RWPE1 (cell line): ENCODE measurements at places on chromosomes 6 and 20.

DNA sequence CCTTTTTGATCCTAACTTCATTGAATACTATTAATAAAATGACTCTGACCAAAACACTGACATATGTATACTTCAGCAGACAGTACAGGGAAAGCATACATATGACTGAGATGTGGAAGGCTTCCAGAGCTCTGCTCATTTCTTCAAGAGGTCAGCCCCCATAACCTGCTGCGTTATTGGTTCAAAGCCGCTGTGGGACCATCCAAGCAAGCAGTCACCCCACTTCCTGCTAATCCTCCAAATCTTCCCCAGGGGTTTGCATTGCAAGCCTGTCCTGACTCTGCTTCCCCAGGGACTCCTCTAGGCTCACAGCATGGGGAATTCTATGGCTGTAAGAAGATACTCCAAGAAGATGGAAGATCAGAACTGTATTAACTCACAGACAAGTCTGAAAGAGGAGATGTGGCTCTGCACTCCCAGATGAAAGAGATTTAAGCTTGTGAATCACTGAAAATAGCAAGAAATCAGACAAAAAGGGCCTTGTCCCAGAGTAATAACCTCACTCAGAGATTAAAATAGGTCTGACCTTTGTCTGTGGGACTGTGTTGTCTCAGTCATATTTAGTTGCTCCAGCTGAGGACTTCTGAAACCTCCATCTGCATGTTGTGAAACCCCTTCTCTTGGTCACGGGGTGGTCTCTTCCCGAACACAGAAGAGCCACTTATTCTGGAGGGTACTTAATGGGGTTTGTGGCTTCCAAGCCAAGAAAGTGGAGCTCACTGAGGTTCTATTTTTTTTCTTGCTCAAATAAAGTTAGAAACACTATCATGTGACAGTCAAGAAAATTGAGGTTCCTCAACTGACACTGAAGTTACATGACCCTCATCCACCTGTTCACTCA is 101.5 kb upstream of the MARCKS start:
- DNase-seq, result no peak

- no peak for DNase-seq
Observed at GRCh38 chr6:170116636-170117035, 174.2 kb downstream of the DLL1 start.

GRCh38 chr6:408599-409102 is 17.1 kb downstream of the IRF4 start:
- no peak for DNase-seq

GRCh38 chr6:122722746-122723145 is 56.8 kb upstream of the FABP7 start:
- no peak for DNase-seq

DNA sequence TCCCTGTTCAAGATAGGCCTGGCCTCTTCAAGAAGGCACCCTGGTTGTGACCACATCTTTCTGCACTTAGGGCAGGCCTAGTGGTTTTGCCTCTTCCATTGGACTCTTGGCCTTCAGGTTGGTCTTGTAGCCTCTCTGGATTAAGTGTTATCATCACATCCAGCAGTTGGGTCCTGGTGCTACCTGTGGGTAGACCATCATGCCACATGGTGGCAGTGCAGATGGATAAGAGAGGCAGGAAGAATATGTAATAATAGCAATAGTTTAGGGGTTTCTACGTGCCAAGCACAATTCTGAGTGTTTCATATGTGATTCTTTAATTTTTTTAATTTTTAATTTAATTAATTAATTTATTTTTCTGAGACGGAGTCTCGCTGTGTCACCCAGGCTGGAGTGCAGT is 28.5 kb upstream of the SNRPB2 start:
- no peak for DNase-seq
